ENCODE measurements at places on chromosomes 5 and 9.

GRCh38 chr9:127634021-127634420, 21.9 kb downstream of the STXBP1 start:
- DNase-seq: no peak

GRCh38 chr5:173625673-173626504, 9.4 kb upstream of the BOD1 start:
- no peak for DNase-seq

DNA sequence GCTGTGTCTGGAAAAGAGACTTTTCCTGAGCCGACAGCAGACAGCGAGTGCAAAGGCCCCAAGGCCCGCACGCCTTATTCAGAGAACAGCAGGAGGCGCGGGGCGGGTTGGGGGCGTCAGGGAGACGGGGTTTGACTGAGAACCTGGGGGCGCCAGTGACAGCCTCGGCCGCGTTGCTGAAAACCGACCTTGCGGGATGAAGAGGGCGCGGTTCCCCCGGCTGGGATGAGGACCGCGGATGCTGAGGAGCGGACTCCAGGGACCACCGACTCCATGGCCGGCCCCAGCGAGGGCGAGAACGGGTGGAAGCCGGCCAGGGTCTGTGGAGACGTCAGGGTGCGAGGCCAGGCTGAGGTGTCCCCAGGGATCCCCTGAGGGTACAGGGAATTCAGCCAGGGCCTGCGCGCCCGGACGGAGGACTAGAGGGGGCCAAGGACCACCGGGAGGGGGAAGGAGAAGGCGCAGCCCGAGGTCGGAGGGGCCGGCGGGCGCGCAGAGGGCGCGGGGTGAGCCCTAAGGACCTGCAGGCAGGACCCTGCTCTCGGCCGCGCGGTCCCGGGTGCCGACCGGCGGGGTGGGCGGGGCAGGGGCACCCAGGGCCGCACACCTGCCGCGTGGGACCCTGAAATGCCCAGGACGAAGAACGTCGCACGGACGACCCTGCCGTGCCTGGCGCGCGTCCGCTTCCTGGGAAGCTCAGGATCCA, 837 bp upstream of the AHRR start:
- DNase-seq: no peak

- DNase-seq: no peak
Observed at GRCh38 chr5:92206681-92207080, 823.6 kb upstream of the ARRDC3 start.

GRCh38 chr5:123178683-123179082, 89.6 kb downstream of the PRDM6 start:
- no peak for DNase-seq

DNA sequence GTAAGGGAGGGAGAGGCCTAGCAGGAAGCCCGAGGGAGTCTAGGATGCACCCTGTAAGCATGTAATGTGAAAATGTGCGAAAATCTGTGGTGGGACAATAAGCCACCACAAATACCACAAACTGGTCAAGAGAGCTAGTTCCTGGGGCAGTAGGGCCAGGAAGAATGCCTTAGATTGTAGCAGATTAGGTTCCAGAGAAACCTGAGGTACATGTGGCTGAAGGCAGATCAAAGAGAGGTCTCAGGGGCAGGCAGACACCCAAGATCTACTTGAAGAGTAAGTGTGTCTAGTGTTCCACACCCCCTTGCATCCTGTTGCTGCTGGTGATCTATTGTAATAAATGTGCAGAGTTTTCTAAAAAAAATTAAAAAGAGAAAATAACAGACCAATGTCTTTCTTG, 1677.3 kb upstream of the CDH6 start:
- no peak for DNase-seq

DNA sequence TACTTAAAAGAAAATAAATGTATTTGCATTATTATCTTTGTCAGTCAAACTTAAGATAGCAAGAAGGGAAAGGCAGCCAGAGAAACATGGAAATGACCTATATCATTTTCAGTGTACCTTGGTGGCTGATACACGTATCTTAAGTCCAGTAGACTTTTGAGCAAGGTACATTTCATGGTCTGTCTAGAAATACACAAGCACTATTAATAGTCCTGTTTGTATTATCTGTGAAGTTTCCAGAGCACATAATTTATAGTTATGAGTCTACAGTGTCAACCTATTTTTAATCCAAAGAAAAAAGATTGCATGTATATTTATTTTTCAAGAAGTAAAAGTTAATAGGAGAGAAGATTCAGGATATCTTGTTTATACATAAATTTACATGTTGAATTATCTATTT, 95.7 kb downstream of the IZUMO3 start:
- DNase-seq: no peak

DNA sequence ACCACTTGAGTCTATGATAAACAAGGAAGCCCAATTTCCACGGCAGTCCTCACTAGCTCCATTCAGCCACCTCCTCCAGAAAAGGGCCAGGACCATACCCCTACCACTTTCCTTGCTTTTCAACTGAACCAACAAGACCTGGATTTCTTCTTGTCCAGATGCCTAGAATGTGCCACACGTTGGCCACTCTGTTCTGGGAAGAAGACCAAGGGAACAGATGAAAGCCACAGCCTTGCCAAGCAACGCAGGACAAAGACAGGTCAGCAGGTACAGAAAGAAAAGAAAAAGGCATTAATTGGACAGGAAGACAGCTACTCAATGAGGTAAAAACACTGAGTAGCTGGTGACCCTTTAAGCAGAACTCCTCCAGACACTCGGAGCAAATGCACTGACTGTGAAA, 2.2 kb downstream of the CCNJL start:
- no peak for DNase-seq

GRCh38 chr9:90064248-90064647, 459.4 kb downstream of the GADD45G start:
- DNase-seq: no peak

DNA sequence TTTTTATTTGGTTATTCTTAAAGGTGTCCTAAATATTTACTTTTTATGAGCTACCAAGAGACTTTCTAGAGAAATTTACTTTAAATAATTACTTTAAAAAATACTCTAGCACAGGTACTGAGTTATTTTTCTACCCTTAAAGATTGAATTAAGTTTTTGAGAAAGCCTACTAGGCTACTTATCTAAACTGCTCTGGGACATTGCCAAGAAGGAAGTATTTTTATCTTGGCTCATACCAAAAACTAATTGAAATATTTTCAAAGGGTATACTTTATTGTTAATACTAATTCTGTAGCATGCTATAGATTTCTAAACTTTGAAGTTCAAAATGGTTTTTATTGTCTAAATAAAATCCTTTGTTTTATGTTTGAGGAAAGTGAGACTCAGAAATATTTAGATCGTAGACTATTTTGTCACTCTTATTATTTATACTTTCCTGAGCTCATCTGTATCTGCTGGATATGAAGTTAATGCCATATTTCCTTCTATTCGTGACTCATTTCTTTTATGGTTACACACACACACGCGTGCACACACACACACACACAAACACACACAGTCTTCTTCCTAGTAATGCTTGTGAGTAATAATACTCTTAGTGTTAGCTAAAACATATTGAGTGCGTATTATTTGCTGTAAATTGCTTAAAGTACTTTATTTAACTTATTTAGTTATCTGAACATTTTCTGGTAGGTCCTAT, 89.5 kb downstream of the MAN2A1 start:
- DNase-seq: no peak

DNA sequence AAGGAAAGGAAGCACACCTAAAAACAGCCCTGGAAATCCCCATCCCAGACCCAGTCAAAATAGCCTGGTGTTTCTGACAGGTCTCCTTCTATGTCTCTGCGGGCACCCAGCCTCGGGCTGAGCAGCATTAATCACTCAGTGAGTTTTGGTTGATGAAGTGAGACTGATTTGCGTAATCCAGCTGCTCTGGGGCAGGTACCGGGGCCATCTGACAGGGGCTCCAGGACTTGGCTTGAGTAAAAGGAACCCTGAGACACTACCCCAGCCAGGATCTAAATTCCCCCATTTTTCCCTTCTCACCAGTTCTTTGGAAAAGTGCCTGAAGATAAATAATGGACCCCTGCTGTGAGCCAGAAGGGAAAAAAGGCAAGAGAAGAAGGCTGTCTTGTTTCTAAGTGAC, 596 bp downstream of the SLC28A3 start:
- no peak for DNase-seq
